ENCODE measurements at places on chromosomes 6 and 20.

DNA sequence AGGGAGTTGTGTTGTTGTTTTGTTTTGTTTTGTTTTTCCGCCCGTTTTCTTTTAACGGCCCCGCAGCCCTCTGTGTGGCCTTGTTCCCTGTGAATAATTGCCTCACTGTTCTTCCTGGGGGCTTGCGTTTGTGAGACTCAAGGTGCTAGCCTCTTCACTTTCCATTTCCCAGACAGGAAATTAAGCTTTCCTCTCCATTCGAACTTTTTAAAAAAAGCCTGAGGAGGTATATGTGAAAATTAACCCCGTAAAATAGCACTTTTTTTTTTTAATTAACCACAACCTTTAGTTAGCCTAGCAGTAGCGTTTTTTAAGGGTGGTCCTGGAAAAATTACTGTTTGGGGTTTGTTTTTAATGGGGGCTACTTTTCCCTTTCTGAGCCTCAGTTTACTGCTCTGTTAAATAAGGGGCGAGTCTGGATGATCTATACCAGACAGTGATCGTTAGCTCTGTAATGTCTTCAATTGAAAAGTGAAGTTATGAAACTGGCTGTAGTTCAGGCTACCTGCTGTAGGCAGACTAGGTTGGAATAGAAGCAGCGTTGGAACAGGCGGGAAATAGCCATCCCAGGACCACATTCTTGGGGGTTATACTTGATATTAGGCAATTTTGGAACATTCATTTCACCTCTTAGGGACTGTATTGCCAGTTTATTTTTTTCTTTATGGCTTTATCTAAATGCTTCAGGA lies 1.7 kb downstream of the STX16 start:
- no peak for DNase-seq

DNA sequence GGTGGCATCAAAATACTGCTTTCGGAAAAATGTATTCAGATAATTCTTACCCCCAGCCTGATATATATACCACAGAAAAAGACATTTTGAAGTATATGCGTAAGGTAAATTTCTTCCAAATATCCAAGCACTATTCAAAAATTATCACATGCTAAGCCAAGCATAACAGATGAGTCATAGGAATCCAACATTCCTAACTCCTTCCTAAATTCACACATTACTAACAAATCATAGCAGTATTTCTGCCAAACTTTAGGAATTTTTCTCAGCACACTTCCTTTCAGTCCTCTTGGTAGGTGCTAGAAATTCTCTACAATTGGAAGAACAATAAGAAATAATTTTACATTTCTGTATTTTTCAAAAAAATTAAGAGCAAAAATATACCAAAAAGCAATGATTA lies 417.5 kb downstream of the EYS start:
- no peak for DNase-seq

DNA sequence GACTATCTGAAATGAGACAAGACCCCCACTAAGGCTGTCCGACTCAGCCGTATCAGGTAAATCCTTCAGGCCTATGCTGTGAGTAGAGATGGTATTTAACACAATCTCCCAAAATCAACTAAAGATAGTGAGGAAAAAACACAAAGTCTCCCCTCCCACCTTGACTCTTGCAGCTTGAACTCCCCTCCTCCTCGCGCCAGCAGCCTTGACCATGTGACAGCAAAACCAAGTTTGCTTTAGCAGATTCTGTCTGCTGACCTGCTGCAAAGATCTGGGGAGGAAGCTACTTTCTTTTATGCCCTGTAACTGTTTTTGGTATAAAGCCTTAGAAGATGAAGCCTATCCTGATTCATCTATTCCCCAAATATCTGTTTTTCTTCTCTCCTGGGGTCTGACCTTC lies 509.5 kb downstream of the CDH26 start:
- no peak for DNase-seq

DNA sequence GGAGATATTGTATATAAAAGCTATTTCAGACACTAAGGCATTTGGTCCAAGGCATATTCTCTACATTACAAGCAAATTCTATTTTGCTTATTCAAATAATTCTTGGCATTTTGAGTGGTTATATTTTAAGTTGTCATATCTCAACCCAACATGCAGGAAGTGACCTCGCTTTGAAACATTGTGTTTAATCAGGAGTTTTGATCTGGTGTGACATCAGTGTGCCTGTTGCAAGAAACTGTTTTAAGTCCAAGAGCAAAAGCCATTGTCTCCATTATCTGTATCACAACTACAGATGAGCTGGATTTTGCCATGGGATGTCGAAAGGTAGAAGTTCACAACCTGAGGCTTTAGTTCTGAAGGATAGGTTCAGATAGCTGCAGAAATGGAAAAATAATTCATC lies 509.9 kb upstream of the ID4 start:
- DNase-seq = no peak

DNA sequence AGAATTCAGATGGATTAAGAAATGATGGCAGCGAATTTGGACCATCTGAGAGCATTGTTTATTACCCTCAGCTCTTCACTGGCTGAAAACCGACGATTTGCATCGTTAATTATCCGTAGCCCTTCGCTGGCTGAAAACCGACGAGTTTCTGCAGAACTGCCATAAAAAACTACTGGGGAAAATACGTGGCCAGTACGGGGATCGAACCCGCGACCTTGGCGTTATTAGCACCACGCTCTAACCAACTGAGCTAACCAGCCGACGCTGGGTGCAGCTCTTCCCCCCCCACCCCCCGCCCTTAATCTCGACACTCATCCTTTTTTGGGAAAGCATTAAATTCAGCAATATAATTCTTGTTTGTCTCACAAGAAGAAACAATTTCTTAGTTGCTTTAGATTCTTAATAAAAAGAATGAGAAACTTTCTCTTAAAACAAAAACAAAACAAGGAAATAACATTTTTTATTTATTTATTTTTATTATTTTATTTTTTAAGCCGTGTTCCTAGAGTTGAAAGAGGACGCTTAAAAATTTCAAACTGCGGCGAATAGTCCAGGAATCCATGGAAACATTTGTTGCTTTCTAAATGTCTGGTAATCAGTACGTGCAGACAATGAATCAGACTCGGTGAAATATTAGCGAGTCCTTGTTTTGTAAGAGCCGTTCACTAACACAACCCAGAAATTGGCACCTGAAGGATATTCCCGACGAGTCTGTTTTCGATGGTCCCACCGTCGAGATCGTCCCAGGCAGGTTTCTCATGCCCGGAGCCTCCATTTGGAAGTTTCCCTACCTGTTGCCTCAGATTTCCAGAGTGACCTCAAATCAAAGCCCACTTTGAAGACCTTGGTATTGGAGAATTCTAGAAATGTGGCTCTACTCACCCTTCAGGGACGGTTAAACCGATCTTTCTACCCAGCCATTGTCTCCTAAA lies 27.8 kb downstream of the PRSS16 start:
- DNase-seq = no peak

DNA sequence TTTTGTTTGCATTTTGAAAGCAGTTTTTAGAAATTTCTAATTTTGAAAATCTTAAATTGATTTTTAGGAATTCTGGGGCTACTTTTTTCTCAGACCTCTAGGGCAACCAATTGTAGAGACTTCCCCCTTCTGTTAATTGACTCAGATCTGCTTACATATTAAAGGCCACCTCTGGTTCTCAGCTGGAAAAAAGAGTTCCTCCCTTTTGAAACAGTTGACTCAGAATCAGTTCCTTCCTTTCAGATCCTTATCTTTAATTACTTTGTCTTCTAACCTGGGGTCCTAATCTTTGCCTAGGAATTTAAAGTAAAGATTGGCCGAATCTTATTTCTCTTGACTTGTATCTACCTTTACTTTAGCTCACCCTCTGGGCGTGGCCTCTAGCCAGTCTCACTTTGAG lies 146.8 kb downstream of the LAMA2 start:
- no peak for DNase-seq

DNA sequence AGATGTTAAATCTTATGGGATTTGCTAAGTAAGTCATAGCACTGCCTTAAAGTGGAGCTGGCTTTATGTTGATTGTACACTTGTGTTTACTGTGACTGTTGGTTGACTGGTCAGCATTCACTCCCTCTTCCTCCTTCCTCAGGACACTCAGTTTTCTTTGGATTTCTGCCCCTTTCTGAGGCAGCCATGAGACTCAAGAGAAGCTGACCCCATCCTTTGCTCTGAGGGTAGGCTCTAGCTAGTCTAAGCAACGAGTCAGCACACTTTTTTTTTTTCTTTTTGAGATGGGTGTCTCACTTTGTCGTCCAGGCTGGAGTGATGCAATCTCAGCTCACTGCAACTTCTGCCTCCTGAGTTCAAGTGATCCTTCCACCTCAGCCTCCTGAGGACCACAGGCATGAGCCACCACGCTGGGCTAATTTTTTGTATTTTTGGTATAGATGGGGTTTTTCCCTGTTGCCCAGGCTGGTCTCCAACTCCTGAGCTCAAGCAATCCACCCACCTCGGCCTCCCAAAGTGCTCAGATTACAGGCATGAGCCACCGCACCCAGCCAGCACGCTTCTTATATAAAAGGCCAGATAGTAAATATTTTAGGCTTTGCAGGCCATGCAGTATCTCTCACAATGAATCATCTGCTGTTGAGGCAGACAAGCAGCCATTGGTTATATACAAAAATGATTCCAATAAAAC lies 191.4 kb downstream of the NFATC2 start:
- no peak for DNase-seq

DNA sequence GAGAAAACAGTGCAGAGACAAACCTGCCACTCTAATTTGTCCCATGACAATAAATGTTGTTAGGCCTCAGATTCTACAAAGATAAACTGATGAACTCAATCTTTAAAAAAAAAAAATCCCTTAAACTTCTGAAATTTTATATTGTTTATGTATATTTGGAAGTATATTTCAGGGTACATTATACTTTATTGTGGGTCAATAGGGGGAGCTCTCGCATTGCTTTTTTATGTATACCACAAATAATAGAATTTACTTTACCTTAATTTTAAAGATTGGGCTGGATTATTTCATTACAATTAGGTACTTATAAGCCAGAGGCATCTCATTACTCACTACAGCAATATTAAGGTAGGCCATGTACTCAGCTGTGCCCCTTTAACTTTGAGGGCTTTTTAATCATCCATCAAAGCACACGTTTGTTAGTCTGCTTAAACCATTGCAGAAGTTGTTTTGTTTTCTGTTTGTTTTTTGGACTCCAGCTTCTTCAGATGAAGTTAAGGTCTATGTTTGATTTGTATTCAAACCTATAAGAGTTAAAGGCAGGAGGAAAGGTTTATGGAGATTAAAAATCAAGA lies 56.3 kb upstream of the EYA4 start:
- no peak for DNase-seq

GRCh38 chr20:38554986-38555385 lies 26.0 kb upstream of the ADIG start:
- no peak for DNase-seq

DNA sequence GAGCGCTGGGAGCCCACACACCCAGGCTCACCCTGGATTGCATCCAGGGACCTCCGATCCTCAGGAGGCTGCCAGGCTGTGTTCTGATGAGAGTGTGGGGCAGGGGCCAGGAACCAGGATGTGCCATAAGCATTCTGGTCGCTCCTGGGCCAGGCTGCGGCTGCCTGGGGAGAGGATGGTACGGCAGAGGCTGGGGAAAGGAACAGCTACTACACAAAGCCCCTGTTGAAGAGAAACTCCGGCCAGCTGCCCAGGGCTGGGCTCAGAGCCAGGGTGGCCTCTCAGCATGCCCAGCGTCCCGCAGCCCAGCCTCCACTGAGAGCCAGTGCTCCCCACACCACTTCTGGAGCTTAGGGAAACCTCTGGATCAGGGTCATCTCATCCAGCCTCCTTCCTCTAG lies 21.7 kb upstream of the OCSTAMP start:
- DNase-seq = no peak

DNA sequence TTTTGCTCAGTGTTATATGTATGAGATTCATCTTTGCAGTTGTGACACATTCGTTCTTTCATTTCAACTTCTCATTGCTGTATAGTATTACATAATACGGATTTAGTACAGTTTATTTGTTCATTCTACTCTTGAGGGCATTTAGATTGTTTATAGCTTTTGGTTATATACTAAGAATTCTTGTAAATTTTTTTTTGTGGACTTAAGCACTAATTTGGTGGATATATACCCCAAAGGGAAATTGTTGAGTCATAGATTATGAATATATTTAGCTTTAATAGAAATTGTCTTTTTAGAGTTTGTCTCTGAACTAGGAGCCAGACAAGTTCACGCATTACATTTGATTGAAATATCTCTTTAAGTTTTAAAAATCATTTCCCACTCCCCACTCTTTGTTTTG lies 79.6 kb downstream of the DNAH8 start:
- DNase-seq = no peak

DNA sequence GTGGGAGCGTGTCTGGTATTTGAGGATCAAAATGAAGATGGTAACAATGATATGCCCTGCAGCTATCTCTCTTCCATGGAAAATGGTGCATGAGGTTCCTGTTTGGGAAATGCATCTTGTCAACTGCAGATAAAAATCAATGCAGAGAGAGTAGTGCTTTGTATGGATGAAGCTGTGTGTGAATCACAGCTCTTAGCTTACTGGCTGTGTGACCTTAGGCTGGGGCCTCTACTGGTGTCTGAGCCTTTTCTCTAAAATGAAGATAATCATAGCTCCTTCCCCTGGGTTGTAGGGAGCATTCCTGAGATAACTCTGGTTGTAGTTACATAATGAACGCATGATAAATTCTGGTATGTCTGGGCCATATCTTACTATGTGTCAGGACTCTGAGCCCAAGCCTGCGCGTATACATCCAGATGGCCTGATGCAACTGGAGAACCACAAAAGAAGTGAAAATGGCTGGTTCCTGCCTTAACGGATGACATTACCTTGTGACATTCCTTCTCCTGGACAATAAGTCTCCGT lies 19.6 kb downstream of the ANGPT4 start:
- no peak for DNase-seq

DNA sequence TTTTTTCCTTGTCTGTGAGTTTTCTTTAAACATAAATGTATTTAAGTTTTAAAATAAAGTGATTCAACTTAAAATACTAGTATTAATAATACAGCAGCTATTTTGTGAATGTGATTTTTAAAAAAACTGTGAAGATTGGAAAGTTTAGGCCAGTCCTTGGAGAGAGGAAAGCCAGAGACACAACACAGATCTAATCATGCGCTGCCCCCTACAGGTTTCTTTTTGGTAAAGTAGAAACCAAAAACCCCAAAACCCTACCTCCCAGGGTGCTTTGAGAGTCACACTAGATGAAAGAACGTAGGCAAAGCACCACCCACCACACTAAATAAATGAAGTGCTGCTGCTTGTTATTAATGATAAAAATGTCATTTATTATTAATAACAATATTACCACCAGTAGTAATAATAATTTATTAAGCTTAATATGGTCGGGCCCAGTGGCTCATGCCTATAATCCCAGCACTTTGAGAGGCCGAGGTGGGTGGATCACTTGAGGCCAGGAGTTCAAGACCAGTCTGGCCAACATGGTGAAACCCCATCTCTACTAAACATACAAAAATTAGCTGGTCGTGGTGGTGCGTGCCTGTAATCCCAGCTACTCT lies 33.7 kb downstream of the SLC9A8 start:
- peak; percentile 5 for DNase-seq

DNA sequence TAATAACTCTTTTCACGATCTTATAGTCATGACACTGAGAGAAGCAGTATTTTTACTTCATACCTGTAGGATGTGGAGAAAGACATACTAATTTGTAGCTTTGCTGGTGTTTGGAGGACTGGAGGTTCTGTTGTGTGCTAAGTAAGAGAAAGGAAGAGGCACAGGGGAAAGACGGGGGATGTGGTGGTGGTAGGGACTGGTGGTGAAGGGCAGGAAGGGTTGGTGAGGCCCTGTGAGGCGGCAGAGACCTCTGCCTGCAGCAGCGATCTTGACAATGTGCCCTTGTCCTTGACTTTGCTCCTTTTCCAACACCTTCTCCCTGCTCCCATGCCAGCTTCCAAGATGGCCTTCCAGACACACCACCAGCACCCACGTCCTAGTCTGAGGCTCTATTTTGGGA lies 32.6 kb upstream of the MPC1 start:
- DNase-seq = no peak

GRCh38 chr6:158711264-158711663 lies 61.4 kb downstream of the SYTL3 start:
- no peak for DNase-seq
